ENCODE measurements at places on chromosomes 3 and 15. TPM values are rescaled to one million over a fixed set of nuclear protein-coding genes. Genes with fewer than 3 reads are reported as not detected.

DNA sequence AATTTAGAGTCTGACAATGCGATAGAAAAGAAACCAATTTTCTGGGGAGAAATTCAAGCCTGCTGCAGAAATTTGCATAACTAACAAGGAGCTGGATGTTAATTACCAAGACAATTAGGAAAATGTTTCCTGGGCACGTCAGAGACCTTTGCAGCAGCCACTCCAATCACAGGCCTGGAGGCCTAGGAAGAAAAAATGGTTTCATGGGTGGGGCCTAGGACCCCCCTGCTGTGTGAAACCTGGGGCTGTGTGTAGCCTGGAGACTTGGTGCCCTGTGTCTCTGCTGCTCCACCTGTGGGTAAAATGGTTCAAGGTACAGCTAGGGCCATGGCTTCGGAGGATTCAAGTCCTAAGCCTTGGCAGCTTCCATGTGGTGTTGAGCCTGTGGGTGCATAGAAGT, 837.9 kb downstream of the OTOL1 start:
- H3K4me3 ChIP-seq = no peak overlapping the region
- no peak overlapping the region for H3K27ac ChIP-seq
- no peak for DNase-seq
- H3K36me3 ChIP-seq = no peaks in the 10 kb centered on the region

DNA sequence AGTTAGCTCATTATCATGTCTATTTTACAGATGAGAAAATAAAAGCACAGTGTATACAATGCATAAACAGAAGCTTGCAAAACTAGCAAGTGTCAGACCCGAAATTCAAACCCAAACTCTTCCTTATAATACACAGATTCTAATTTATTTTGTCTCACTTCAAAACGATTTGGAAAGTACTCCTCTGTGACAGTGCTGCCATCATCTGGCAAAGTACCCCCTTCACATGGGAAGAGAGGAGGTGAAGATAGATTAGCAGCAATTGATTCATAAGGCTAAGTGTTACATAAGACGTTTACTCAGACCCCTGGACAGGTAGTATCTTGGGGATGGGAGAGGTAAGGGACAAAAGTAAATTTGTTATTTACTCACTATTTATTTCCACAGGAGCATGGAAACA, 744.0 kb upstream of the SGO1 start:
- no peak overlapping the region for H3K27ac ChIP-seq
- H3K4me1 ChIP-seq = no peaks in the 10 kb centered on the region
- H3K36me3 ChIP-seq = no peaks in the 10 kb centered on the region
- DNase-seq = no peak
- H3K4me3 ChIP-seq = no peak overlapping the region
- H3K27me3 ChIP-seq = no peaks in the 10 kb centered on the region

GRCh38 chr3:9254764-9255163, 5.3 kb upstream of the SRGAP3 start:
- no peaks in the 10 kb centered on the region for H3K36me3 ChIP-seq
- peaks cover 20% of the 10 kb centered on the region for H3K4me1 ChIP-seq
- H3K4me3 ChIP-seq = no peak overlapping the region
- H3K27me3 ChIP-seq = no peaks in the 10 kb centered on the region
- DNase-seq = no peak
- no peak overlapping the region for H3K27ac ChIP-seq

The FAM107A gene
- total RNA-seq = 62.3 TPM

GRCh38 chr15:59366333-59367021, 6.2 kb downstream of the MYO1E start:
- H3K36me3 ChIP-seq = no peaks in the 10 kb centered on the region
- H3K27ac ChIP-seq = no peak overlapping the region
- H3K27me3 ChIP-seq = no peaks in the 10 kb centered on the region
- no peak overlapping the region for H3K4me3 ChIP-seq
- no peaks in the 10 kb centered on the region for H3K4me1 ChIP-seq

The ZBTB38 gene
- 185 TPM for total RNA-seq

DNA sequence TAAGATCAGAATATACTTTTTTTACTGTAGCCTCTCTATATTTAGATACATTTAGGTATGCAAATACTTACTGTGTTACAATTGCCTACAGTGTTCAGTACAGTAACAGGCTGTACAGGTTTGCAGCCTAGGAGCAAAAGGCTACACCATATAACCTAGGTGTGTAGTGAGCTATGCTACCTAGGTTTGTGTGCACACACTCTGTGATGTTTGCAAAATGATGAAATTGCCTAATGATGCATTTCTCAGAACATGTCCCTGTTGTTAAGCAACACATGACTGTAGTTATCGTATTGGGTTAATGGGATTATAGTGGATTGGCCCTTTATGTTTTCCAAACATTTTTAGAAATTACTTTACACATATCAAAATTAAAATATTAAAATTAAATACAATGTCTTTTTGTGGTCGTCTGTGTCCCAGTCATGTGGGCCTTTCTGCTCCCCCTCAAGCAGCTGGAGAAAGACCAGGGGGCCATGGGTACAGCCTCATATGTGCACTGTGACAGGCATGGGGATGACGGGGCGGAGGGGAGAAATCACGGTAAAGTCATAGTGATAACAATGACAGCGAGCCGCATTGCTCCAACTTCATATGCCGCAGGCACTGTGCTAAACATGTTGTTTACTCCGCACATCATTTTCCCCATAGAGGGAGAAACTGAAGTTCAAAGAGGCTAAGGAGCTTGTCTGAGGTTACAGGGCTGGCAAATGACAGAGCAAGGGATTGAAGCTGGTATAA, 27.4 kb upstream of the PLA2G4E start:
- H3K27me3 ChIP-seq = no peaks in the 10 kb centered on the region
- no peak overlapping the region for H3K4me3 ChIP-seq
- no peak overlapping the region for H3K27ac ChIP-seq
- peaks cover 11% of the 10 kb centered on the region for H3K4me1 ChIP-seq
- DNase-seq = no peak

DNA sequence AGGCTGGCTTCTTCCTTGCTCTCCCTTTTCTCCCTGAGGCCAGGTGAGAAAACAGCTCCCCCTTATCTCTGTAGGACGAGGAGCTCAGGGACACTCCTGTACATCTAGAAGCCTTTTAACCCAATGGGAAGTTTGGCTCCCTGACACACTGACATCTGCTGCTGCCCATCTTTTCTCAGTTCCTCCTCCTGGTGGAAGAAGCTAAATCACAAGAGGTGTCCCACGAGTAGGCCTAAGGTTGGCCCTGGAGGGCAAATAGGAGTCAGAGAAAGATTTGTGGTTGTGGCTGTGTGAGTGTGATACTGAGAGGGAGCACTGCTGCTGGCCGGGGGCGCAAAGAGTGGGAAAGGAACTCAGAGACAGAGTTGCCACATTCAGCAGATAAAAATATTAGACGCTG, 49.5 kb downstream of the ARHGAP31 start:
- no peak overlapping the region for H3K4me3 ChIP-seq
- no peaks in the 10 kb centered on the region for H3K27me3 ChIP-seq
- H3K36me3 ChIP-seq = no peaks in the 10 kb centered on the region
- DNase-seq = no peak
- peaks cover 27% of the 10 kb centered on the region for H3K4me1 ChIP-seq

GRCh38 chr3:8325306-8325705, 176.3 kb upstream of the LMCD1 start:
- DNase-seq = no peak
- no peak overlapping the region for H3K27ac ChIP-seq
- no peaks in the 10 kb centered on the region for H3K36me3 ChIP-seq
- no peaks in the 10 kb centered on the region for H3K27me3 ChIP-seq

The CPN2 gene
- not detected for total RNA-seq

The TRH gene
- total RNA-seq = not detected

- H3K27me3 ChIP-seq = peaks cover 7% of the 10 kb centered on the region
- no peak for DNase-seq
- H3K4me3 ChIP-seq = no peak overlapping the region
- H3K27ac ChIP-seq = no peak overlapping the region
Observed at GRCh38 chr15:73748730-73749129, 4.4 kb downstream of the INSYN1 start.

GRCh38 chr3:17995769-17996168, 253.3 kb upstream of the TBC1D5 start:
- DNase-seq = no peak
- no peak overlapping the region for H3K27ac ChIP-seq
- no peaks in the 10 kb centered on the region for H3K36me3 ChIP-seq
- H3K4me3 ChIP-seq = no peak overlapping the region
- H3K27me3 ChIP-seq = no peaks in the 10 kb centered on the region

The NOX5 gene
- total RNA-seq = 0.27 TPM

The STAB1 gene
- total RNA-seq = 31.8 TPM

The FANCD2OS gene
- total RNA-seq = not detected

- H3K36me3 ChIP-seq = peaks cover 15% of the 10 kb centered on the region
- no peak for DNase-seq
- H3K27ac ChIP-seq = no peak overlapping the region
- H3K27me3 ChIP-seq = no peaks in the 10 kb centered on the region
Observed at GRCh38 chr3:112569265-112569664, 7.4 kb downstream of the SLC35A5 start.

- no peaks in the 10 kb centered on the region for H3K27me3 ChIP-seq
- peak overlapping the region; percentile 78 for H3K4me3 ChIP-seq
- H3K27ac ChIP-seq = peak overlapping the region; percentile 97
Observed at GRCh38 chr3:115659253-115660220, 36.2 kb downstream of the GAP43 start.

The CLDN18 gene
- total RNA-seq = not detected

The KY gene
- total RNA-seq = 3.2 TPM

GRCh38 chr3:189512039-189512438, 119.2 kb upstream of the TP63 start:
- H3K27me3 ChIP-seq = no peaks in the 10 kb centered on the region
- no peak for DNase-seq
- H3K27ac ChIP-seq = no peak overlapping the region
- H3K36me3 ChIP-seq = no peaks in the 10 kb centered on the region
- H3K4me1 ChIP-seq = peaks cover 5% of the 10 kb centered on the region

DNA sequence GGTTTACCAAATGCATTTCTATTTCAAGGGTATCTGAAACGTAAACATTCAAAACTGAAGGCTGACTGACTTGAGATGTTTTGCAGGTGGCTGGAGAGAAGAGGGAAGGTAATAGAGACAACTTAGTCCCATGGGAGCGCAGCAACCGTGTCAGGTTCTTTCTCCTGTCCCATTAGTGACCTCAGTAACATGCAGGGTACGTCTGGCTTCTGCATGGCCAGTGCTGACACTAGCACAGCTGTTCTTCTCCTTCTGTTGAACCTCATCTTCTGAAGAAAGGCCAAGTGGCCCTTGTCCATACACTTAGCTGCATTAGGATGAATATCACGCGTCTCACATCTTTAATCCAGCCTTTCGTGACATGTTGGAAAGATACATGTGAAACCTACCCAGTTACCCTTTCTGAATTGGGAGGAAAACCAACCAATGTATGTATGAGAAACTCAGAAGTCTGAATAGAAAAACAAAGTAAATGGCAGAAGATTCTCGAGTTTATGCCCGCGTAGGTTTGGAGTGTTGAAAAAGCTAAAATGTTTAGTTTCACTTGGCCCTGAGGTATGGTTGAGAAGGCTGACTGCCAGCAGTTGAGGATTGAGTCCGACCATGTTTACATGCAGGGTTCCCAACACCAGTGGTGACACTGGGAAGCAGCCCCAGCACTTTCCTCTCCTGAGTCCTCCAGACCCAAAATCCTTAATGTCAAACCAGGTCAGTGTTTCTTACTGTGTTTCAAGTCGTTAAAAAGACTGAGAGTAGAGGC, 10.3 kb downstream of the NCBP2 start:
- H3K36me3 ChIP-seq = peaks cover 44% of the 10 kb centered on the region
- no peak overlapping the region for H3K4me3 ChIP-seq
- H3K4me1 ChIP-seq = no peaks in the 10 kb centered on the region
- no peak overlapping the region for H3K27ac ChIP-seq

- no peak overlapping the region for H3K27ac ChIP-seq
- H3K4me1 ChIP-seq = no peaks in the 10 kb centered on the region
- H3K36me3 ChIP-seq = no peaks in the 10 kb centered on the region
- H3K4me3 ChIP-seq = no peak overlapping the region
- no peaks in the 10 kb centered on the region for H3K27me3 ChIP-seq
Observed at GRCh38 chr3:138873471-138874278, 38.9 kb upstream of the PIK3CB start.

DNA sequence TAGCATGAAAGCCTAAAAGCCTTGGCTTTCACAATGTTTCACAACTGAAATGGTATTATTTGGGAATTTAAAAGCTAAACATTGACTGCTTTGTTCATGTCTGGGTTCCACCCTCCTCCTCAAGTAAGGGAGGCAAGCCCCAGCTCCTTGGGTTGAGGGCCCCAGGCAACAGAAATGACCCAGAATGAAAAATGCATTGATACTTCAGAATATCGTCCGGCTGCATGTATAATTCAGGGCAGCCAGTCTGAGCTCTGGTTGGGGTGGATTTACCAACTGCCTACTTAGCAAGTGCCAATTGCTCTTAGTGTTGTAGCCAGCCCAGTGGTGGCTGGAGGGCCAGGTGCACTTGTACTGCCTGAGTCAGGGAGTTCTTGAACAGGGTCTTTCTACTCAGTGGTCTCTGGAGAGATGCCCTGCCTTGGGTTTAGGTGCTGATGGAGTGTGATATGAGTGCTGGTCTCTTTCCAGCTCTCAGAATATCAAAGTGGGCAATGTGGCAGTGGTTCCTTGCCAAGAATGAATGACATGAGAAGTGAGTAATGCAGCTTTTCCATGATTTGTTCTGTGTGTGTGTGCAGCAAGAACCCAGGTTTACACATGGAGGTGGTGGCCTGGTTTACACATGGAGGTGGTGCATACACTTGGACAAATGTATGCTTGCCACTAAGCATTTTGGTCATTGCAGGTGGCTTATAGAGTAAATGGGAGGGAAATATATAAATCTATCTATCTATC, 40.9 kb upstream of the ADAMTSL3 start:
- no peaks in the 10 kb centered on the region for H3K36me3 ChIP-seq
- H3K4me1 ChIP-seq = no peaks in the 10 kb centered on the region
- no peak for DNase-seq
- H3K27ac ChIP-seq = no peak overlapping the region

DNA sequence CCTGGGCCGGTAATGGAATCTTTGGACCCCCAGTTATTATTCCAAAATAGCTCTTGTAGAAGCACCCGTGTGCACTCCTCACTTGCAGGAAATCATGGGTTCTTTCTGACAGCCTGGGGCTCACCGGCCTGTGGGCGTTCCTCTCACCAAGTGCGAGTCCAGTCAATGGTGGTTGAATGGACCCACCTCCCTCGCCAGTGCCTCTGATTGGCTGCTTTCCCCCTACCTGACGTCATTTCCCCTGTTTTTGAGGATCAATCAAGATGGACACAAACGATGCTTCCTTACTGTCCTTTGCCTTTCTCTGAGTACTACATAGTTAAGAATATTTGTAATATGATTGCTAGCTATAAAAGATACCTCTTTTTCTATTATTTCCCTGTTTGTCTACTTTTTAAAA, 18.1 kb downstream of the MOBP start:
- no peaks in the 10 kb centered on the region for H3K36me3 ChIP-seq
- no peaks in the 10 kb centered on the region for H3K4me1 ChIP-seq
- H3K27me3 ChIP-seq = no peaks in the 10 kb centered on the region
- no peak overlapping the region for H3K4me3 ChIP-seq
- no peak overlapping the region for H3K27ac ChIP-seq
- no peak for DNase-seq

DNA sequence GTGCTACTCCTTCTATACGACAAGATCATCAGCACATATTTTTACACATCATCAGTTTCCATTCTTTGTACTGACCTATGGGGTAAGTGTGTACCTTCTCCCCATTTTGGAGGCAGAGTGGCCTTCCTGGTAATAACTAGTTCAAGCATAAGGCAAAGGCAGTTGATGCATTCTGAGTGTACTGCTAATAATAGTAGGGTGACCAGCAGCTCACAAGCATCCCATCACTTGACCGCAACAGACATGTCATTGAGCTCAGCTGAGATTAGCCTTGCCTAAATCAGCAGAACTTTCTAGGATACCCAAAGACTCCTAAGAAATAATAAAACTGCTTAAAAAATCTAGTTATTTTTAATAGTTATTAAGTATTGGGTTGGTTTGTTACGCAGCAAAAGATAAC, 329.8 kb upstream of the FRG2C start:
- no peaks in the 10 kb centered on the region for H3K4me1 ChIP-seq
- no peaks in the 10 kb centered on the region for H3K27me3 ChIP-seq
- H3K27ac ChIP-seq = no peak overlapping the region
- DNase-seq = no peak
- no peaks in the 10 kb centered on the region for H3K36me3 ChIP-seq
